ENCODE measurements at places on chromosomes 3 and 15.

GRCh38 chr3:17910922-17911321, 168.5 kb upstream of the TBC1D5 start:
- no peak for DNase-seq

GRCh38 chr3:186432189-186432588, 70.2 kb upstream of the DGKG start:
- DNase-seq = no peak

- no peak for DNase-seq
These were observed 34.1 kb upstream of the TM4SF1 start for GRCh38 chr3:149411583-149411982.

GRCh38 chr15:94080416-94080815, 150.9 kb upstream of the MCTP2 start:
- DNase-seq = no peak

DNA sequence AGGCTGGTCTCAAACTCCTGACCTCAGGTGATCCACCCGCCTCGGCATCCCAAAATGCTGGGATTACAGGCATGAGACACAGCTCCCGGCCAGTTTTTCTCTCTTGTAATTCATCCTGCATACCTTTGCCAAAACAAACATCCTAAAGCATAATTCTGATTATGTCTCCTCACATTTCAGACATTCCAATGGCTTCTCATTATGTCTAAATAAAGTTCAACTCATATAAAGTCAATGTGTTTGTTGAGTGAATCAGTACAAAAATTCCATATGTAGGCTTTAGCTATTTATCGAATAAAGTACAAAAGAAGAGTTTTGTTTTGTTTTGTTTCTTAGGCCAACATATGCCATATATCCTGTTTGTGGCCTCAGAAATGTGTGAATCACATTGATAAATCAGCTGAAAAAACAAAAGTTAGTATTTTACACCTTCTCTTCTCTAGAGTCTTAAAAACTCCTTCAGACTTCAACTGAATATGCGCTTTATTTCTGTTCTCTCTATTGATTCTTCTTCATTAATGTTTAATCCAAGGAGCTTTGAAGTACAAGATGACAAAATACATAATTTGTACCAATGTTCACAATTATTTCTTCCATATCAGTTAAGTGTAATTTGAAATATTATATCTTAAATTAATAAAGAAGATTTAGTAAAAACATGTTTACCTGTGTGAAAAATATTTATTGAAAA, 165.8 kb downstream of the MECOM start:
- DNase-seq = no peak

DNA sequence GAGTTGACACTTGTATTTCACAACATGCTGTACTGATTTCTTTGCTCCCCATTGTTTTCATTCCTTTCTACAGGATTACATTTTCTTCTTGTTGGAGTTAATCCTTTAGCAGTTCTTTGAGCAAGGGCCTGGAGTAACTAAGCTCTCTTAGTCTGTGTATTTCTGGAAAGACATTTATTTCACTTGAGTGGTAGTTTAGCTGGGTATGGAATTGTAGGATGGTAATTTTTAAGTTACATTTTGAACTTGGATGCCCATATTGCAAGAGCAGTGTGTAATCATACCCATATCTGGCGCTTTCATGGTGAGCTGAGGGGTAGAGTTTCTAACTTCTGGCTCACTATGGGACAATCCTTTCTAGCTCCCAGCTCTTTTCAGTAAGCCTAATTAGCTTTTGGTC, 74.6 kb downstream of the SLC6A11 start:
- no peak for DNase-seq

All from activated CD8-positive, alpha-beta memory T cell treated with anti-CD3 and anti-CD28 coated beads for 1 hour (primary cell).